ENCODE measurements at places on chromosomes 4 and X.

DNA sequence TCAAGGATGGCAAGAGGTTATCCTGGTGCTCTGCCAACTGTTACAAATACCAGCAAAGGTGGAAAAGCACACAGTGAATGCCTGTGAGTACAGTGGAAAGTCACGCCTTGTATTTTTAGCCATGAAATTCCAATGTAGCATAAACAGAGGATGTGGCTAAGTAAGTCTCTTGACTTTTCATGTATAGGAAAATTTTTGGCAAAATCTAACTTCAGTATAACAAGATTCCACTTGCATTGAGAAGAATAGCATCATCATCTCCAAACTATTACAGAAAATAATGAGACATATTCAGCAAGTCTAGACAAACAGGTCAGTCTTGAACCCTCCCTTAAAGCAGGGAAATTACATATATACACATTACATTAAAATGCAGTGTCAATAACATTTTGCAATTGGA is 7.9 kb downstream of the SLC10A6 start:
- no peak for DNase-seq

- peak; percentile 23 for DNase-seq
Measured at GRCh38 chrX:154748712-154749339, 2.1 kb downstream of the GAB3 start.

DNA sequence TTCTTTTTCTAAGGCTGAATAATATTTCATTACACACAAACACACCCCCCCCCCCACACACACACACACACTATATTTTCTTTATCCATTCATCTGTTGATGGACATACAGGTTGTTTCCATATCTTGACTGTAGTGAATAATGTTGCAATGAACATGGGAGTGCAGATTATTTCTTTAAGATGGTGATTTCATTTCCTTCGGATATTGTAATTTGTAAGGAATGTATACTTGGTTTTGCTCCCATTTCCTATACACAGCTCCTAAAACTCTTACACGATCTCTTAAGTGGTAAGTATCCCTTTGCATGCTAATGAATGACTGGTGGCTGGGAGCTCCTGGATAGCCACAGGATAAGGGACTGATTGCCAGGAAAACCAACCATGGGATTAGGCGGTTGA is 14.7 kb upstream of the RBMXL3 start:
- no peak for DNase-seq

- no peak for DNase-seq
Measured at GRCh38 chrX:106684207-106684606, 42.3 kb upstream of the RNF128 start.

- DNase-seq, result no peak
Measured at GRCh38 chr4:68175562-68176155, 46.0 kb upstream of the TMPRSS11F start.

- no peak for DNase-seq
Measured at GRCh38 chr4:152479428-152480026, 56.4 kb downstream of the FBXW7 start.

GRCh38 chr4:186728631-186729271 is 5.1 kb upstream of the FAT1 start:
- DNase-seq, result no peak

GRCh38 chrX:69506617-69507499 is 2.7 kb downstream of the NALF2 start:
- DNase-seq, result no peak

DNA sequence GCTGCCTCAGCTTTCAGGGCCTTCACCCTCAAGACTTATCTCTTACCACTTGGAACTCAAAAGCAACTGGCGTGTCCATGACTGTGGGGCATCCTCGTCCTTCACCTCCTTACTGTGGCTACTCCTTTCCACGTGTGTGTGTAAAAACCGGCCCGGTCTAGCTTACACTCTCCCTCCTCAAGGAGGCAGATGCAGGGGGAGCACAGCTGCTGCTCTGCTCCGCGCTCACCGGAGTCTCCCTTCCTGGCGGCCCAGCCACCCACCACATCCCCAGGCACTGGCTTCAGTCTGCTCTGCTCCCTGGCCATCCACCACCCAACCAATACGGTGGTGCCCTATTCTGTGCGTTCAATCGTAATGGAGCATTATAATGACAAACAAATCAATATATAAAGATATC is 8.3 kb downstream of the RNF212 start:
- no peak for DNase-seq

DNA sequence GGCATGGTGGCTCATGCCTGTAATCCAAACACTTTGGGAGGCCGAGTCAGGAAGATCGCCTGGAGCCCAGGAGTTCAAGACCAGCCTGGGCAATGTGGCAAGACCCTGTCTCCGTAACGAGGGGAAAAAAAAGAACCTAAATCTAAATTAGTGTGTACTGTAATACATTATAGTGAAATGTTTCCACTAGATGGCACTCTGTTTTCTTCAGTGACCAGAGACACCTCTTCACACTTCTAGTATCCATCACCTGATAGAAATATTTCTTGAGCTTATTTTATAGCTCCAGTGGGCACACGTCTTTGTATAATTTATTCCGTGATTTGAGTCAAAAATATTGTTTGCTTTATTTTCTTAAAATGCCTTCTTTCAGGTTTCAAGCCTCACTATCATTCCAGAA is 600.9 kb upstream of the DIPK2B start:
- DNase-seq, result no peak

- DNase-seq, result no peak
Measured at GRCh38 chr4:184255361-184255760, 37.7 kb upstream of the ENPP6 start.

DNA sequence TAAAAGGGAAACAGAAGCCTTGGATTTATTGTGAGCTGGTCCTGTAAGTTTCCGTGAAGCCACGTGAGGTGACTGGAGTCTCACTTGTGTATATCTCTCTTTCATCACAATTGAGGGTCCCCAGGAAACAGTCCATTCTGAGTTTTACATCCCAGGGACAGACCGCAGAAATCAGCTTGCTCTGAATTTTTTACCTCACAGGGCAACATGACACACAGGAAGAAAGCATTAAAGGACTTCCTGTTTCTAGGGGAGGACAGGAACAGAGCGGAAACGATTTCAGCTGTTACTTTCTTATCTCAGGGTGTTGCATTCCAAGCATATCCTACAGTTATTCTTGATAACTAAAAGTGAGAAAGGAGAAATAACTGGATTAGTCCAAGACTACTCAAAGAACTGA is 553.5 kb downstream of the TRAM1L1 start:
- no peak for DNase-seq

- no peak for DNase-seq
Measured at GRCh38 chr4:6466756-6467381, 5.5 kb downstream of the PPP2R2C start.

DNA sequence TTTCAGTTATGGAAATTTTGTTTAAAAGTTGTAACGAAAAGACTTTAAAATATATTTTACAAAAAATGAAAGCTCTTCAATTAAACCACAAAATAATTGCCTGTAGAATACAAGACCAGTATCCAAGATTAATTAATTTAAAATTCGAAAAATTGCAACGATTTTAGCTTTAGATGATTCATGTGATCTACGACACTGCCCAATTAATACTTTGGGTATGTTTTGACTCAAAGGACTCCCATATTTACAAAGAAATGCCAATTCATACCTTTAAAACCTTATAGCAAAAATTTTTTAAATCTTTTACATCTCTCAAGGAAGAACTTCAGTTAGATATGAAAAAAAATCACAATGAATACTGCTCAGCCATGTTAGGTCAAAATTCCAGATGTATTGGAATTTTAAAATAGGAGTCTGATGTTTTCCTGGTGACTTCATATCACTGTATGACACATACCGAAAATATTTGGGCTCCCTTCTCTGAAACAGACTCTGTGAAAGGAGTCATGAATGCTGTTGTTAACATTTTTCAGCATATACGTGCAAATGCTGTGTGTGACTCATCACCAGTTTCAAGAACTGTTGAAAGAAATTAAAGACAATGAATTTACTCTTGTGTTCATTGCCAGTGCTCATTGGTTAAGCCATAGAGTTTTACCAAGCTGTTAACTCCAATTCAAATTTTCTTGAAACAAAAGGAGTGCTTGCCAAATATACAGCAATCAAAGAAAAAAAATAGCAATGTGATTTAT is 13.8 kb upstream of the SMS start:
- DNase-seq, result no peak

DNA sequence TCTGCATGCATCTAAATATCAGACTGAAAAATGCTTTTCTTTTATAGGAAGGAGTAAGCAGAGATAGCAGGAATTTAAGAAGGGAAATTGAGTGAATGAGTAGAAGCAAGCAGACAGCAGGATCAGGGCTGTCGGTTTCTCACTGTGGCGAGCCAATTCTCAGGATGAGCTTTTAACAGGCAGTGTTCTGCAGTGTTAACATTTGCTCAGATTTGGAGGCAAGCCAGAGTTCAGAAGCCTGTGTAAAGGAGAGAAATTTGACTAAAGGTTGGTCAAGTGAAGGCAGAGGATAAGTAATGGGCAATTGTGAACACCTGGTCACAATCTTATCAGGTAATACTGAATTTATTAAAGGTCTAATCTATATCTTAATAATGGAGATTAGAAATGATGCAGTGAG is 133.3 kb upstream of the MAGEB16 start:
- DNase-seq, result no peak

GRCh38 chrX:47573341-47574075 is 8.7 kb upstream of the TIMP1 start:
- DNase-seq, result no peak

DNA sequence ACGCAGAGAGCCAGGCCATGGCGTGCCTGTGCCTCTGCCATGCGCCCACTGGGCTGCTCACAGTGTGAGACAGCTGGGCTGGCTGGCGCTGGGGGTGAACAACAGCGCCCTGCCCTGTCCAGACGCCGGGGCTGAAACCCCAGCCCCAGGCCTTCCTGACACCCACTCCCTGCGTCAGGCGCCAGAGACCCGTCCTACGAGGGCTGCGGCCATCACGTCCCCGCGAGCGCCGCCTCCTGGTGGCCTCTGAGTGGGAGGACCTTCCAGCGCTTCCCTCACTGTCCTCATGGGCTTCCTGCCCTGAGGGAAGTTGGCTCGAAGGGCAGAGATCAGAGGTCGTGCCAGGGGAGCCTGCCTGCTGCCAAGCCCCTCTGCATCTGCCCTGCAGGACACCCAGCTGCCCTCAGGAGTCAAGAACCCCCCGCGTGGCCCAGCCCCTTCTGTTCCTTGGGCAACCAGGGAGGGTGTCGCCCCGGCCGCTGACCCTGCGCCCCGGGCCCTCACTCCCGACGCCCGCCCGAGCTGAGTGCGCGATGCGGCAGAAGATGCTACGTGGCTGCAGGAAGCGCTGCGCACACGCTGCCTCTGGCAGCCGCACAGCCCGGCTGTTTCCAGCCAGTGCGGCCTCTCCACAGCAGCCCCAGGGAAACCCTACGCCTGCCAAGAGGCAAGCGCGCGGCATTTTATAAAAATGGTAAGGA is 16.2 kb downstream of the NELFA start:
- no peak for DNase-seq

GRCh38 chr4:79249881-79250503 is 75.9 kb downstream of the NAA11 start:
- DNase-seq, result no peak

DNA sequence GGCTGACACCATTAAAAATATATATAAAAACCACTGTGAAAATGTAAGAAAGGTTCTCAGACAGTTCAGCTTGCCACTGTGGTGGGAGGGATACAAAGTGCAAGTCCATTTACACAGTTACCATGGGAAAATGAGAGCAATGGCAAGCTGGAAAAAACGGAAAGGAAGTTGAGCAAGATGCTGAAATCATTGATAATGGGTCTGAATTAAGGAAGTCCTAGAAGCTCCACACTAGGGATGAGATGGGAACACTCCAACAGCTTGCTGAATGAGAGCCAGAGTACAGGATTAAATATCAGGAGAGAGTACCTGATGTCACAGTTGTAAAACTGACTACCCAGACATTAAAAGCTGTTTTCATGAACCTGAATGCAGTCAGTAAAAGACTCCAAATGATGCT is 218.6 kb downstream of the PRDM5 start:
- no peak for DNase-seq

GRCh38 chrX:7435822-7436221 is 287.9 kb upstream of the PUDP start:
- no peak for DNase-seq

DNA sequence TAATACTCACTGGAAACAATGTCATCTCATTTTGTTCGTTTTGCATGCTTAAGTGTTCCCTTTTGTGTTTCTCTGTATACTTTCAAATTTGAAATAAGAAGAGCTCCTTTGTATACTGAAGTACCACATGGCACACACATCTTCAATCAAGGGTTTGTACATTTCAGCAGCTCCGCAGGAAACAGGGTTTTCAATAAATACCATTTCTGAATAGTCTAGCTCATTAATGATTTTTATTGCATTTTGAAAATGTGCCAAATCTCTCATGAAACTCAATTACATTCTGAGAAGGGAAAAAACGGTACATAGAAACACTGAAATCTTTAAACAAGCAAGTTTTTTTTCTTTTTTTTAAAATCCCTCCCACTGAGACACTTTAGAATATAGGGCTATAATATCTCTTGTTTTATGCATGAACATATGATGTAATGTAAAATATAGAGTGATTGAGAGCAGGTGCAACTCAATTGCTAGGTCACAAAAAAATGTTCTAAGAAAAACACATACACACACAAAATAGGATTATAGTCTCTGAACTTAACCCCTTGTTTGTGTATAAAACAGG is 914.2 kb upstream of the PCDH7 start:
- DNase-seq, result no peak

GRCh38 chrX:24619647-24620046 is 27.5 kb downstream of the PCYT1B start:
- no peak for DNase-seq

- no peak for DNase-seq
Measured at GRCh38 chr4:78787392-78788006, 11.3 kb downstream of the BMP2K start.

DNA sequence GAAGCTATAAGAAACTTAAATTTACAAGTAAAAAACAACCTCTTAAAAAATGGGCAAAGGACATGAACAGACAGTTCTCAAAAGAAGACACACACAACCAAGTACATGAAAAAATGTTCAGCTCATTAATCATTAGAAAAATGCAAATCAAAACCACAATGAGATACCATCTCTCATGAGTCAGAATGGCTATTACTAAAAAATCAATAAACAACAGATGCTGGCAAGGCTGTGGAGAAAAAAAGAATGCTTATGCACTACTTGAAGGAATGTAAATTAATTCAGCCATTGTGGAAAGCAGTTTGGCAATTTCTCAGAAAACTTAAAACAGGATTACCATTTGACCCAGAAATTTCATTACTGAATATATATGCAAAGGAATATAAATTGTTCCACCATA is 666.3 kb upstream of the GRIA3 start:
- no peak for DNase-seq

- DNase-seq, result no peak
Measured at GRCh38 chr4:182978152-182978827, 61.1 kb upstream of the DCTD start.

DNA sequence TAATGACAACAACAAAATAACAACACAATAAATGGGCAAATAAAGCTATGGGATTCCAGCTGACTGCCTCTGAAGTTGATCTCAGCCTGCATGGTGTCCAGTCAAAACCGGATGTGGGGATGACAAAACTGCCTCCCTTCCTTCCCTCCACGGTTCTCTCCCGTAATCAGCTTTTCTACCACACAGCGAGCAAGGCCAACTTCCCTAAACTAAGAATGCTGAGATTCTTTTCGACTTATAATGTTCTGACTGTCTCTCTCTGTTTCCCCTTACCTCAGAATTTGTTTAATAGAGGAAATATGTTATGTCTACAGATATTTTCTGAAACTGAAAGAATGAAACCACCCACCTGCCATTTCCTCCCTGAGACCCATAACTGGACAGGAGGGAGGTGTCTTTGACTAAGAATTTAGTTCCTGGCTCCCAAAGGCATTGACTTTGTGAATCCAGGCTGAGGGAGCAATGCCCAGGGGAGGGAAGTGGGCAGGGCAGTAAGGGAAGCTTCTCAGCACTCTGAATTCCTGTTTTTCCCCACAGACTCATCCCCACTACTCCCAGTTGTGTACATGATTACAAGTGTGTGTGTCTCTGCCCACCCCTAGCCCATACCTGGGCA is 1.0 kb upstream of the TLR1 start:
- no peak for DNase-seq

Data from activated naive CD4-positive, alpha-beta T cell treated with anti-CD3 and anti-CD28 coated beads, Interleukin-2, amount 50 U/mL, for 16 hours (primary cell).